ENCODE measurements at places on chromosomes 3 and 15.

GRCh38 chr3:133300102-133300501 lies 99.8 kb upstream of the BFSP2 start:
- no peak for DNase-seq

- no peak for DNase-seq
Observed at GRCh38 chr3:31093606-31094005, 199.1 kb upstream of the GADL1 start.

GRCh38 chr3:168083906-168084305 lies 11.8 kb downstream of the GOLIM4 start:
- DNase-seq = no peak

DNA sequence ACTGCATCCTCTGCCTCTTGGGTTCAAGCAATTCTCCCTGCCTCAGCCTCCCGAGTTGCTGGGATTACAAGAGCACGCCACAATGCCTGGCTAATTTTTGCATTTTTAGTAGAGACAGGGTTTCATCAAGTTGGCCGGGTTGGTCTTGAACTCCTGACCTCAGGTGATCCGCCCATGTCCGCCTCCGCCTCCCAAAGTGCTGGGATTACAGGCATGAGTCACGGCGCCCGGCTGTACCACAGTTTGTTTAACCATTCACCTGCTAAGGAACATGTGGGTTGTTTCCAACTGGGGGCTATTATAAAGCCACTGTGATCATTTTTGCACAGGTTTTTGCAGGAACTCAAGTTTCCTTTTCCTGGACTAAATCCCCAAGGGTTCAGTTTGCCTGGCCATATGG lies 123.2 kb upstream of the RAP2B start:
- DNase-seq = no peak

DNA sequence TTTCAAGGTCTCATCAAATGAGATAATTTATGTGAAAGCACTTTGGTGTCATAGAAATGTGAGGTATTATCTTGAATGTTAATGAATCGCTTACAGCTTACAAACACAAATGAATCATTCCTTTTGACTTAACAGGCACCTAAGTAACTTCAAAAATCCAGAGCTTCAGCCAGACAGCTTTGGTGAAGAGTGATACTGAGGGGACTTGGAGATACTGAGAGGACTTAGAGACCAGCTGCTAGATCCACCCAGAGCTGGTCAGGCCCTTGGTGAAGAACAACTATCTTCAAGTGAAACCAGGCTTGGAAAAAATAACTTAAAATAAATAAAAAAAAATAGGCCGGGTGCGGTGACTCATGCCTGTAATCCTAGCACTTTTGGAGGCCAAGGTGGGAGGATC lies 16.2 kb upstream of the ZFYVE19 start:
- DNase-seq = no peak

DNA sequence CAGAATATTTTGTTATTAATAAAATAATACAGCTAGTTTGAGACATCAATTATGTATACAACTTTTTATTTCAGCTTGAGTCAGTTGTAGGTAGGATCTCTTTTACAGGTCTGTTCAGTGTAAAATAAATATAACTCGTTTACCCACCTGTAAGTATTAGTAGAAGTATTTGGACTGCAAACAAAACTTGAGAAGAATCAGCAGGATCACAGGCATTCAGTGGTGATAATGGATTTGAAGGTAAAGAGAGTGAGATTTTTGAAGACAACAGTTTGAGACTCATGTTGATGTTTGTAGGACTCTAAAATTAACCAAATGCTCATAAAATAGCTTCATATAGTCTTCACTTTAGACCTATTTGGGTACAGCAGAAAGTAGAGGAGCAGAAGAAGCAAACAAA lies 35.5 kb upstream of the CCNB2 start:
- DNase-seq = no peak

GRCh38 chr3:113847664-113848461 lies 9.3 kb downstream of the GRAMD1C start:
- DNase-seq = no peak

DNA sequence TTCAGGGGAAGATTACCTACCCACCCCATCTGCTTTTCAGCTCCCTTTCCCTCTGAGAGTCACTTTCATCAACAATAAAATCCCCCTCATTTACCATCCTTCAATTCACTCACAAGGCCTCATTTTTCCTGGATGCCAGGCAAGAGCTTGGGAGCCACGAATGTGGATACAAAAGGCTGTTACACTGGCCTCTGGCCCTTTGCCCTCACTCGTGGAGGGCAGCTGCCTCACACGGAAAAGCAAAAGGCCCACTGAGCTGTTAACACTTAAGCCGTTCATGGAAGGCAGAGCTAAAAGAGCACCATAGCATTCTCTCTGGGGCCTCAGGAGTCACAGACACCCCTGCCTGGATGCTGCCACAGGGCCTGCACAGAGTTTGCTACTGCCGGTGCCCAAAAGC lies 102.4 kb upstream of the TUSC7 start:
- DNase-seq = no peak

DNA sequence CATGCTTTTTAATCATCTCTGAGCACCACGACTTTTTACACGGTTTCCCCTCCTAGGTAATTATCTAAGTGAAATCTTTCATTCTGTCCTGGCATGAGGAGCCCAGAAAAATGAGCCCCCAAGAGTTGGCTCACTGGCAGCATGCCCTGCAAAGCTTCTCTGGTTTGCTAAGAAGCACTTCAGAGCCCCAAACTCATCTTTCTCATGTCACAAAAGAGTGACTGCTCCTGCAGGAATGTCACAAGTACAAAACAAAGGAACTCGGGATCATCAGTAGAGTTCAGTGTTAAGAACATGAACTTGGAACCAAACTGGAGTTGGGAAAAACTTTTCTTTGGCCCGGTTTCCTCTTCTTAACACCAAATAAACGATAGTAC lies 123.9 kb downstream of the FOXB1 start:
- no peak for DNase-seq

DNA sequence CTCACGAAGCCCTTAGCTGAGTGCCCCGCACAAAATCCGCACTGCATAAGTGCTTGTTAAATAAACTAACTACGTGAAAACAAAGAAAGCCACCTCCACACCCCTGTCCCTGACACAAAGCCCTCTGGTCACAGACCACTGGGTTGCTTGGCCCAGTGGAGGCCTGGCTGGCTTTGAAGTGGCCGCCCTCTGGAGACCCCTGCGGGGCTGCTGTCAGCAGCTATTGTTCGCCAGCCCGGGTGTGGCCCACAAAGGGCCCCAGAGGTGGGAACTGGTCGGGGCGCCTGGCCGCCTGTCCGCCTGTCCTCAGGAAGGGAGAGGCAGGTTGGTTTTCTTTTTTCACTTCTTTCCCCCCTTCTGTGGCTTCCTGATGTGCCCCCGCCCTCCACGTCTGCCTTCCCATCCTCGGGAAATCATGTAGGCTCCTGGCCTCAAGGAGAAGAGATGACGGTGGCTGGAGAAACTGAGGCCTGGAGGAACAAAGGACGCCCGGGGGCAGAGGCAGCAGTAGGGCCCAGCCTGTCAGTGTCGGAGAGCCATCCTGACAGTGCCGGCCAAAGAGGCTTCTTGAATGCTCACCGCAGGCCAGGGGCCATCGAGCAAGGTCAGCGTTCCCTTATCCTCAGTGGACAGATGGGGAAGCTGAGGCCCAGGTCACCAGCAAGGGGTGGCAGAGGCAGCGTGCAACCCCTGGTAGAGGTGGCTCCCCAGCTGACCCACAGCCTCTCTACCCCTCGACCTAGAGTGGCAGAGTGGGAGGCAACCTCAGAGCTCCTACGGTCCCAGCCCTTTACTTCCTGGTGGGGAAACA lies 61.1 kb downstream of the SLC6A6 start:
- DNase-seq = no peak

- no peak for DNase-seq
Observed at GRCh38 chr3:11178421-11178820, 24.1 kb downstream of the HRH1 start.

- DNase-seq = no peak
Observed at GRCh38 chr15:90837094-90837493, 31.3 kb upstream of the FURIN start.

DNA sequence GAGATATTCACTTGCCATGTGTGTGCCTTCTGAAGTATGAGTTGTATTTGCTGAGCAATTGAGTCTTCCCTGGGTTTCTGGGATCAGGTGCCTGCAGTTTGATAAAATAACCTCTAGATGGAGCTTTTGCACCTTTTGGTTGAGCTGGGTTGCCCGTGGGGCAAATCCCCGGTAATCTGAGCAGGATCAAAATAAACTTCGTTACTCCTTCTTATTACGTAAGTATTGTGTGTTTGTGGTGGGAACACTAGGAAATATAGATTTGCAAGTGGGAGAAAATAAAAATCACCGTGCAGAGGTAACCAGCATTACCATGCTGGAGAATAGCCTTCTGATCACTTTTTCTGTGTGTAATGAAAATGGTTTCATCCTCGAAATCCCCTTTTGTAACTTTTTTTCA lies 277.4 kb upstream of the NR2E3 start:
- no peak for DNase-seq

- DNase-seq = no peak
Observed at GRCh38 chr3:15333099-15333955, 941 bp upstream of the SH3BP5 start.

- no peak for DNase-seq
Observed at GRCh38 chr3:46666453-46666845, 27.0 kb downstream of the ALS2CL start.

DNA sequence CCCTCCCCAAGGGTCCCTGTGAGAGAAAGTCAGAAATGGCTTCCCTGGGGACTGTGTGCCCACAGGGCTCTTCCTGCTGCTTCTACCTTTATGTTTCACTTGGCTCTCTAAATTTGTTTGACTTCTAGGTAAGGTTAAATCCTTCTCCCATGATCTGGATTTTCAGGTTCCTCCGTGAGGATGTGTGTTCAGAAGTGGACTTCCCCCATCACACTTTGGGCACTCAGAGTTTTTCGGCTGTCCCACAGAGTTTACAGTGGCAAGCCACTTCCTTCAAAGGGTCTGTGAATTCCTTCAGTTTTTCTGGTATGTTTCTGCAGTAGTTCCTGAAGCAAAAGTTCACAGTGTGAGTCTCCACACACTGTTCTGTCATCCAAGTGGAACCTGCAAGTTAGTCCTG lies 30.9 kb upstream of the RARB start:
- no peak for DNase-seq

- DNase-seq = no peak
Observed at GRCh38 chr3:126828306-126828705, 124.3 kb downstream of the CHCHD6 start.

GRCh38 chr3:64460141-64460730 lies 227.6 kb downstream of the ADAMTS9 start:
- DNase-seq = no peak

GRCh38 chr15:62895905-62896316 lies 146.6 kb upstream of the TPM1 start:
- no peak for DNase-seq

DNA sequence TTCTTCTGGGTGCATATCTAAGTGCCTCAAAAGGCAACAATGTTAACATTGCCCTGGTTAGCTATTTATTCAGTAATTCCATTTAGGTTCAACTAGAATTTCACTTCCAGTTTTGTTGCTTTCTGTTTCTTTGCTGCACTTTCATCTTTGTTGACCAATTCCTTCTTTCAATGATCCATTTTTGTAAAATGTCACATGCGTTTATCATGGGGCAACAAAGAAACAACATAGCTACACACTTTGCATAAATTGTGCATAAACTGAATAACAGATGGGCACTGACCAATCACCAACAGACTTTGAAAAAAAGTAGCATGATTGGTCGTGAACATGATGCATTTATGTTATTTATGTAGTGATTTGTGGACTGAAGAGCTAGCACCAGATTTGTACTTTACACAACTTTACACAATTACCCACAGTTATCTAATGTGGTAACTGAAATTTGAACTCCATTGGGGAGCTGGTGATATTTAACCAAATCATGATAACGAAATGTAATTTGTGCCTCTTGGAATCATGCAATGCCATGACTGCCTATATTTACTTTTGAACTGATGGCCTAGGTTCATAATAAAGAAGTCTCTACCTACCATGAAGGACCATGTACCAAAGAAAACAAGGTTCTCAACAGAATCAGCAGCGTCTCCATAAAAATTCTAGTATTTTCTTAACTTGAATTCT lies 7.1 kb upstream of the CPOX start:
- no peak for DNase-seq

DNA sequence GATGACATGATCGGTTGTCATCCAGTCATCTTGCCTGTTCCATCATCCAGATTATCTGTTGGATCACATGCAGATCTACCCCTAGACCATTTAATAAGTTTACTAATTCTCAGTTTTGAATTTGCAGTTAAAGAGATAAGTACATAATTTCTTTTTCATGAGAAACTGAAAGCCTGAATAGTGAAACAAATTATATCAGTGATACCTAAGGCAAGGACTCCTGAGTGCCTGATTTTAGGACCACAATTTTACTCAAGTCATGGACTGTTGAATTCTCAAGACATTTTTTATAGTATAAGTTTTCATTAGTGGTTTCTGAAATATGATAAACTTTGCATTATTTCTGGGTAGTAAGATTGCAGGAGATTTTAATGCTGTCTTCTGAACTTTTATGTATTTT lies 13.2 kb downstream of the SIDT1 start:
- no peak for DNase-seq

- no peak for DNase-seq
Observed at GRCh38 chr15:88124199-88124598, 132.3 kb downstream of the NTRK3 start.

DNA sequence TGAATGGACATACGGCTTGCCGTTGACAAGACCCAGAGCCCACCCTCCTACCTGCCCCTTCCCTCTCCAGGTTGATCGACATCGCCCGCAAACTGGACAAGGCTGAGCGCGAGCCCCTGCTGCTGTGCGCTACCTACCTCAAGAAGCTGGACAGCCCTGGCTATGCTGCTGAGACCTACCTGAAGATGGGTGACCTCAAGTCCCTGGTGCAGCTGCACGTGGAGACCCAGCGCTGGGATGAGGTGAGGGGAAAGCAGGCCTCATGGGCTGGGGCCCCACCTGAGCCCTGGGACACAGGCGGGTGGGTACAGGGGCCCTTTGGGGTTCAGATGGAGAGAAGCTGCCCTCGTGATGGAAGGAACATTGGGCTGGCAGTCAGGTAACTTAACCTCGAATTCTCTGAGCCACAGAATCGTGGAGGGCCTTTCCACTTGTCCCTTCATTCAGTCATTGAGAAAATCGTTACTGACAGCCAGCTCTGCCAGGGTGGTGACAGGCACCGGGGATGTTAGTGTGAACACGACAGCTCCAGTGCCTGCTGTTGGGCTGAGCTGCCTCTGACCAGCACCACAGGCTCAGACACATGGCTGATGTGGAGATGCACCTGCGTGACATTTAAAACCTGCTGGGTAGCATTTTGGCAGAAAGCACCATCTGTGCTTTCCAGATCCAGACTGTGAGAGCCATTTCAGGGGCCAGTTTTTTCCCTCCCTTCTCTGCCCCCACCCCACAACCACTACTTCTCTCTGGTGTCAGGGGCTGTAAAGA lies 25.6 kb upstream of the RHO start:
- DNase-seq = no peak

- no peak for DNase-seq
Observed at GRCh38 chr15:98866511-98866910, 141.1 kb downstream of the PGPEP1L start.

- peak; percentile 28 for DNase-seq
Observed at GRCh38 chr3:132721479-132722164, 587 bp downstream of the NPHP3 start.

DNA sequence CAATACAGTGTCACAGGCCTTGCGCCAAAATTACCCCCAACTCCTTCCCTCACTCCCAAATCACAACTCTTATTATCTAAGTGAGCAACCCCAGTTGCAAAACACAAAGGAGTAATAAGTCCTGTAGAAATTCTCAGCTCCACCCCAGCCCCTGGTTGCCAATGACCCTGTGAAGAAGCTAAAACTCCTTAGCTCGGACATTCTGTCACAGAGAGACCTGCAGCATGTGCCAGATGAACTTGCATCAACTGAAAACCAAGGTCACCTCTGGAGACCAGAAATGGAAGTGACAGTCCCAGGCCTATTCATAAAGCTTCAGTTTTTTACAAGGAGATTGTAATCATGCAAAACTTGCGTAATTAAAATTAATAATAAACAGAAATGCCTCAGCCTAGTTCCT lies 55.2 kb downstream of the RBPMS2 start:
- DNase-seq = no peak

Data from CD4-positive, CD25-positive, alpha-beta regulatory T cell (primary cell).